ENCODE measurements at places on chromosomes 3 and 15.

GRCh38 chr3:165389064-165389463, 192.9 kb upstream of the SLITRK3 start:
- DNase-seq: no peak

GRCh38 chr3:30733209-30733608, 126.8 kb downstream of the TGFBR2 start:
- no peak for DNase-seq

GRCh38 chr3:185717627-185718402, 107.0 kb downstream of the IGF2BP2 start:
- DNase-seq: no peak

- DNase-seq: no peak
These were observed 8.6 kb upstream of the ARNT2 start for GRCh38 chr15:80395616-80396015.

DNA sequence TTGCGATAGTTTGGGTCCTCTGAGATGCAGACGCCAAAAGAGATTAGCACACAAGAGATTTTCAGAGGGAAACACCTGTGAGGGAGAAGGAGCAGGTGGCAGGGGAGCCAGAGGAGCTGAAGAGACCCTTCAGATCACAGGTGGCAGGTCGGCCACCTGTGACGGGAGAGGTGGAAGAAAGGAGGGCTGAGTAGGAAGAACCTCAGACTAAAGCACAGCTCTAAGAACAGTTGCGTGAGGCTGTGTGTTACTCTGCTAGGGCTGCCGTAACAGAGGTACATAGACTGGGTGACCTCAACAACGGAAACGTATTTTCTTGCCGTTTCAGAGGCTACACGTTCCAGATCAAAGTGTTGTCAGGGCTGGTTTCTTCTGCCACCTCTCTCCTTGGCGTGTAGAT, 38.5 kb downstream of the C2CD4A start:
- no peak for DNase-seq

DNA sequence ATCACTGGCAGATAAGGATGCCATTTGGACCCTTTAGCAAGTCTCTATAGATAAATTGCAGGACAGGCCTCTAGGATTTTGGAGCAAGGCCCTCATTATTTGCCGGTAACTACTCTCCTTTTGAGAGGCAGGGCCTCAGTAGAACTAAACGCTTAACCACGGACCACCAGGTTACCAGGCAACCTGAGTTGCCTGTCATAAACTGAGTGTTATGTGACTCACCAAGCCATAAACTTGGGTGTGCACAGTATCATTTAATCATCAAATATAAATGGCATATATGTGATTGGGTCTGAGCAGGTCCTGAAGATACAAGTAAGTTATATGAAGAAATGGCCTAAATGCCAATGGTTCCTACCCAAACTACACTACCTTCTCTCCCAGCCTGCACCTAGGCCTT, 93.2 kb downstream of the BCHE start:
- no peak for DNase-seq

DNA sequence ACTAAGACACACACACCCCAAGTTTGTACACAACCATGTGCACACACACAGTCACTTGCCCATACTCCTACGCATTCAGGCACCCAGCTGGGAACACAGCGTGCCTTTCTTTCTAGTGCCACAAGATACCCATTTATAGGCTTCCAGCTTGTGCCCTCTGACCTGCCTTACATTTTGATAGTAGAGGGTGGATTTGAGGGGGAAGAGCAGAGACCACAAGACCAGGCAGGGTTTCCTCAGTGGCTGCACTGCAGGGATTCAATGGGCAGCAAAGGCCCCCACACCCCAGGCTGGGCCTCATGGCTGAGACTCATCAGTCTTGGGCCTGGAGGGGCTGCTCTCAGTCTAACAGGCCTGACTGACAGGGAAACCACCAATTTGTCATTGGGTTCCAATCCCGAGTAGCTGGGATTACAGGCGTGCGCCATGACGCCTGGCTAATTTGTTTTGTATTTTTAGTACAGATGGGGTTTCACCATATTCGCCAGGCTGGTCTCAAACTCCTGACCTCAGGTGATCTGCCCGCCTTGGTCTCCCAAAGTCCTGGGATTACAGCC, 18.8 kb upstream of the ANKDD1A start:
- no peak for DNase-seq

DNA sequence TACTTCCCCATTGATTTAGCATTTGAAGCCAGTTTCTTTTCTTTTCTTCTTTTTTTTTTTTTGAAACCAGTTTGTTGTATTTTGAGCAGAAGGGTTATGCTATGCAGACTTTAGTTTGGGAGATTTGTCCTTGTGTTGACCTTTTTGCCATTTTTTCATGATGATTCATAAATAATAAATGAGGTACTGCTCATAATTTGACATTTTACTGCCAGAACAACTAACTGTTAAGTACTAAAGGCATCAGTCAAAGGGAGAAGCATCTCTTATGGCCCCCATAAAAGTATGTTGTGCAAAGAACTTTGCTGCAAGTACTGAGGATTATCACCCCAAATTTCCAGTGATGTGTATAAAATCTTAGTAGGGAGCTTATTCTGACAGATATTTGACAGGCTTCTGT, 1.7 kb upstream of the GPR87 start:
- no peak for DNase-seq

DNA sequence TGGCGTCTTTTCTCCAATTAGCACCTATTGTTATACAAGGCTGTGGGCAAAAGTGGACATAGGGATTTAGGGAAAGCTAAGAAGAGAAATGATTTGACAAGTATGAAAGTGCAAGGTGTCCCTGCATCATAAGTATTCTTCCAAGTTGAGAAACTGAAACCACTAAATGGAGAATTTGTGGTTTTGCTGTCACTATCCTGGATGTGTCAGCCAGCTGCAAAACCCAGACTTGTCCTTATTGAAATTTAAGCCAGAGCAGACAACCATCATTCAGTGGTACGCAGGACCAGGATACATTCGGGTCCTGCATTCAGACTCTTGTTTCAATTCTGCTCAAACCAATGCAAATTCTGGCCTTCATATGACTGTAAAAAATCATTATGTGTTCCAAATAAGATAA, 384.8 kb upstream of the TGFBR2 start:
- DNase-seq: no peak

DNA sequence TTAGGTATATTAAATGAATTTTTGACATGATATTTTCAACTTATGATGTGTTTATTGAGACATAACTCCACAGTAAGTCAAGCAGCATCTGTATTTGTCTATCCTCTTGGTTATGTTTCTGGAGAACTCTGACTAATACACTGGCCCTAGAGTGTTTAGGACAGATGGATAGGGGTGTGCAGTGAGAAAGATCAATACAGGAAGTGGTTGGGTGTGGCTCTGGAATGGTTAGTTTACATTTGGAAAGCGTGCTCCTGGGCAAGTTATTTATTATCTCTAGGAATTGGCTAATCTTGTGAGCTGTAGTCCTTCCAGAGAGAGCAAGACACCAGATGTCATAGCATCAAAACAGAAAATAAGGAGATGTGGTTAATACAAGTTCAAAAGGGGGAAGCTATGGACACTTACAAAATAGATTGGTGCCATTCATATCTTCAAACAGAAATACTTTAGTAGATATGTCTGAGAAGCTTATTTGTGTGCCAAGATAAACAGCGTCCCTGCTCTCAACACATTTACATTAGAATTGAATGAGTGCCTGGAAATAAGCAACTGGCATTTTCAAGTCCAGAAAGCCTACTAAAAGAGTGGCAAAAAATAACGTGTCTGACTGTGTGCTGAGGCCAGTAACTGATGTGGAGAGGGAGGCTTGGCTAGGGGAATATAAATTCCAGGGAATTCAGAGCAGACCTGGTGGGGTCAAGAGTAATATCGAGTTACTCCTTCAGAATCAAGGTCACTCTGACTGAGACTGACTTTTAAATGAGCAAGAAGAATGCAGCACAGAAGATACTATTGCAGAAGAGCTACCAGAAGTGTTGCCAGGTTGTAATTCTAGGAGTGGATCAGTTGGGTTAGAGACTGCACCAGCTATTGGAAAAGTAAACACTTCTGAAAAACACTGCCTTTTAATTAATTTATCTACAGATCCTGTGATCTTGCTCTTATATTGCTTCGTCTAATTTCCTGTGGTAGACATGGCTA, 33.4 kb upstream of the PLAAT1 start:
- DNase-seq: no peak

DNA sequence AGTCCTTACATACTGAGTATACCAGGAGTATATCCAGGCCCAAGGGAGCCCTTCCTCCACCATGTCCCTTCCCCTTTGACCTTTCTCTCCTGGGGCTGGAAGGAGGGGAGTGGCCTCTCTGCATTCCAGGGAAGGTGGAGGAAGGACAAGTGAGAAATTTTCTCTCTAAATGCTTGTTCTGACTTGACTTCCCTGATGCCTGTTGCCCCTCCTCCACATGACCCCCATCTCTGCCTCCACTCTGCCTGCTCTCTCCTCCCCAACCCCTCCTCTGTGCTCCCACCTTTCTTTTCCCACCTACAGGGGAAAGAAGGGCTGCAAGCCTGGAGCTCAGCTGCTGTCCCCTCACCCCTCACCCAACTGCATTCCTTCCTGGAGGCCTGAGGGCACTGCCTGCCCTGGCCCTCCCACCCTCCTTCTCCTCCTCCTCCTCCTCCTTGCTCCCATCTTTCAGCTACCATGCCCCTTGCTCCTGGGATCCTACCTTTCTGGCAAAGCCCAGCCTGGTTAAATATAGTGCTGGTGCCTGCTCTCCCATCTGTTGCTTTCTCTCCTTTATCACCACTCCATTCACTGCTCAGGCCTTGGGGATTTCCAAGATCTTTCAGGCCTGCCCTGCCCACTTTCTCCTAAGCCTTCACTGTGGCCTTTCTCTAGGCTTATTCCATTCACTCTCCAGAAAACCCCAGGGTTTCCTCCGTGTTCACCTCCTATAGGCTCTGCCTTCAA, 8.5 kb upstream of the DAG1 start:
- DNase-seq: no peak

- DNase-seq: no peak
These were observed 217.6 kb downstream of the ARRDC4 start for GRCh38 chr15:98177966-98178592.

GRCh38 chr15:73910522-73911303, 15.5 kb upstream of the LOXL1 start:
- DNase-seq: no peak

DNA sequence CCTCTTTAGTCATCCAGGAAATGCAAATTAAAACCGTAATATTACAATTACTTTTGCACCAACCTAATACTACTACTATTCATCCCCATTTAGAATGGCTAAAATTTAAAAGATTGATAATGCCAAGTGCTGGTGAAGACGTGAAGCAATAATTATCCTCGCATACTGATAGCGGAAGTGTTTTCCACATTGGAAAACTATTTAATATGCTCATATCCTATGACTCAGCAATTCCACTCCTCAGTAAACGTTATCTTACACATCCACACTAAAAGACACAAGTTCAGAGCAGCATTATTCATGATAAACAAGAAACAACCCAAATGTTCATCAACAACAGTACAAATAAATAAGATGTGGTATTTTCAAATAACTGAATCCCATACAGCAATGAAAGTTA, 70.6 kb downstream of the VPS13C start:
- no peak for DNase-seq

DNA sequence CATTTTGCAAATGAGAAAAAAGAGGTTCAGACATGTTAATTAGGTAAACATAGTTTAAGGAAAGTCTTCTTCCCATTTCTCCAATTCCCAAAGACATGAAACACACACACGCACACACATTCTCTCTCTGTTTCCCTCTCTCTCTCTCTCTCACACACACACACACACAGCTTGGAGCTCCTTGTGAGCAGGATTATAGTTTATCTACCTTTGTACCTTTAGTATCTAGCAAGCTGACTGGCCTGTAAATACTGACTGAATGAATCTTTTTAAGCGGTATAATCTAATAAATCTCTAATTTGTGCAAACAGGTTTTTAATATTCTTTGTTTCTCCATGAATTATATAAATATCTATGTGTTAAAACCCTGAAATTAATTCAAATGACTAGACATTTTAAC, 73.3 kb downstream of the UACA start:
- no peak for DNase-seq

DNA sequence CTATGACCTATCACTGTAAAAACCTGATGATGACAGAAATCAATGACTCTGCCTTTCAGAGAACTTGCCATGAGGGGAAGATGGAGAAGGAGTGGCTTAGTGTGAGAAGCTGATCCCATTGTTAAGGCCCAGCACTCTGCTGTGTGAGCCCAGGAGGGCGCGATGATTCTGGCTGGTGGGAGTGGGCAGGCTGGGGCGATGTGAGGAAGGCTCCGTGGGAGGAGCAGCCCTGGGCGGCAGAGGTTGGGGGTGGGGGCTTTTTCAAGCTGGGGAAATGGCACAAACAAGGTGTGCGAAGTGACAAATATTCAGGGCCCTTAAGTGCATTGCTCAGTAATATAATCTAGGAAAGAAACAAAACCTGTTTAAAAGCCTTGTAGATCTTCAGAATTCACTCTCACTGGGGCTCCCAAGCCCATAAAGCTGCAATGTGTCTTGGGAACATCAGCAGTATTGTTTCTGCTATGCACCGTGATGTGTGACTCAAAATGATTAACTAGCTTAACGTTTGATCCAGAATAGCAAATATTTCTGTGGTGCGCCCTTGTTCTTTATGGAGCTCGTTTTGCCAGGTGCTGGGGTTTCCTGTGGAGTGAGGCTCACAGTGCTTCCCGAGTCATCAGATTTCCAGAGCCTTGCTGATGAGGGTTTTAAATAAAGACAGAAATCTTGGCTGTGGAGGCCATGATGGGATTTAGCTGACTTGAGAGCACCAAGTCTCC, 141.0 kb downstream of the CHDH start:
- no peak for DNase-seq

- DNase-seq: no peak
These were observed 307.2 kb downstream of the KCNH8 start for GRCh38 chr3:19455546-19455945.

DNA sequence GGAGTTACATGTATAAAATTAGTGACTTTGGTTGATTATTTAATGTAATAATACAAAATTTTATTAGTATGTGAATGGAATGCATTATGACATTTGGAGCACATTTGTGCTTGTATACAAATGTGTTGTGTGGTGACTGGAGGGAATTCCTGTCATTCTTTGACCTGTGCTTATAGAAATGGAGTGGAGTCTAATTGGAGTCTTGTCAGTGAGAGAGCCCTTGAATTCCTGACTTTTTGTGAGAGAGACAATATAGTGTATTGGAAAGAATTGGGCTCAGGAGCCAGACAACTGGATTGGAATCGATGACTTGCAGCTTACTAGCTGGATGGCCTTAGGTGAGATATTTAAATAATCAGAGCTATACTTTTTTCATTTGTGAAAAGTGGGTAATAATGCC, 9.4 kb downstream of the TCF12 start:
- no peak for DNase-seq

- DNase-seq: peak; percentile 75
These were observed 24.6 kb downstream of the RUBCN start for GRCh38 chr3:197711973-197712707.

- DNase-seq: no peak
These were observed 39.9 kb upstream of the ARHGEF26 start for GRCh38 chr3:154081305-154081704.

- DNase-seq: peak; percentile 94
These were observed at the start of gene SNRK for GRCh38 chr3:43286115-43286840. Gene SNRK (plus strand): TSS chr3:43286540. CDS start chr3:43303204, 16,664 bp downstream.

GRCh38 chr15:91133511-91133910, 33.5 kb downstream of the SV2B start:
- DNase-seq: no peak
